ENCODE measurements at places on chromosomes 16 and 17.

- no peak for DNase-seq
These were observed 99.1 kb downstream of the MYH11 start for GRCh38 chr16:15757630-15758251.

DNA sequence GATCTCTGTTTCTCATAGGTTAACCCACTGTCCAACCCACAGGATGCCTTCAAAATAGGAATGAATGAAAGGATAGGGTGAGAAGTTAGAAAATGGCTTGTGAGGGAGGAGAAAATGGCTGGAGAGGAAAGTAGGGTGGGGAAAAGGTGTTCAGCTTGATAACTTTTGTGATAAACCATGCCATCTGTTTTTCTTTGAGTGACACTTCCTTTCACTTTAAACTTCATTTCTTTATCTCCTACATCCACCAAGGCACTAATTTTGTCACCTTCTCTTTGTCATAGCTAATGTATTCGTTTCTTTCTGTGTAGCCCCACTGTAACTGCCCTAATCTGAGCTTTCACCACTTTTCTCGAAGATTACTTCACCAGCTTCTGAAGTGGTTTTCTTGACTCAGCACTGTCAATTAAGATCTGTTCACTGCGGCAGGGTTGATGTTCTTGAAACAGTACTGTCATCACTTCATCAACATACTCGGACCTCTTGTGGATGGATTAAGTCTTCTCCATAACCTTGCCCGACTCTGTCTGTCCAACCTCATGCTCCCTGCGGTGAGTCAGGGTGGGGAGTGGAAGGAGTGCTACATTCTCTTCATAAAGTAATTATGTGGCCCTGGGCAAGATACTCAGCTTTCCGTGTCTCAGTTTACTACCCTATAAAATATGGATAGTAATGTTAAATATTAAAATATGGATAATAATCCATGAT, 5.5 kb upstream of the KRT10 start:
- DNase-seq = no peak

DNA sequence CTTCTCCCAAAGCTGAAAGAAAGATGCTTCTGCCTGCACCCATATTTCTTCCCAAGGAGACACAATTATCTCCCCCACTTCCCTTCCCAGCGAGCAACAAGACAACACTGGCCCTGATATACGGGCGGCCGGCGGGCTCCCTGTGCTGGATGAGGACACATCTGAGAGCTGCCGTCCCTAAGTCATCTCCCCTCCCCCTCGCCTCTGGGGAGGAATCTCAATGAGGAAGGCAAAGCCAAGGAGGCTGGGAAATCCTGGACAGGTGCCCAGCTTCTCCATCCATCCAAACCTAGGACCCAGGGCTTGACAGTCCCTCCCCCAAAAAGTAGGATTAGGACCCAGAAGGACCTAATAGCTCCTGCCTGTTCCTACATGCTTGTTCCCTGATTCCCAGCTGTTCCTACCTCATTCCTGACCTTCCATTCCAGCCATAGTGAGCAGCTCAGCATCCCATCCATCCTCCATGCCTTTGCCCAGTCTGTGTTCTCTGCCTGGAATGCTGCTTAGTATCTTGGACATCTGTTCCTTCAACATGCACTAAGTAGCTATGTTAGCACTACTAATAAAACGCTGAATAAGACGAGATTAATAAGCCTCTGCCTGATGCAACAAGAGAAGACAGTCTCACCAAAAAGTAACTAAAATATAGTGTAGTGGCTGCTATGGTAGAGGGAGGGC, 167.9 kb downstream of the CCT6B start:
- no peak for DNase-seq

DNA sequence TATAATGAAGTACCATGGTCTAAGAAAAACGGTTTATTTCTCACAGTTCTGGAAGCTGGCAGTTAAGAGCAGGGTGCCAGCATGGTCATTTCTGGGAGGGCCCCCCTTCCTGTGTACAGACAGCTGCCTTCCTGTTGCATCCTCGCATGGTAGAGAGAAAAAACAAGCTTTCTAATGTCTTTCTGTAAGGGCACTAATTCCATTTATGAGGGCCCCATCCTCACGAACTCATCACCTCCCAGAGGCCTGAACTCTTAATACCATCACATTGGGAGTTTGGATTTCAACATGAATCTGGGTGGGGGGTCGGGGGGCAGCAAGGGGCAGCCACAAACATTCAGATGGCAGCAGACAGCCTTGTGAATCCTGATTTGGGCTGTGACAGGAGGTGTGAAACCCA, 149.7 kb downstream of the CCDC182 start:
- no peak for DNase-seq

DNA sequence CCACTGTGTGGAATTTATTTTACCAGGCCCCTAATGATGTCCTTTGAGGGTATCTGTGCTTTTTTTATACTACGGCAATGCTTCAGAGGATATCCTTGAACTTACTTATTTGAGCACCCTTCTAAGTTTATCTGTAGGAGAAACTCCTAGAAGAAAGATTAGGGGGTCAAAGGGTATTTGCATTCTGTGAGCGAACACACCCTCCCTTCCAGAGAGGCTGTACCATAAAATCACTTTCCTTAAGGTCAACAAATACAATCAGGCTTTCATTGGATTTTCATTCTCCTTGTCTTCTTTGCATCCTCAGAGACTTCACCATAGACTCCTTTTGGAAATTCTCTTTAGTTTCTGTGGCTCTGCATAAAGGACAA, 4.7 kb upstream of the C1QTNF1 start:
- no peak for DNase-seq

DNA sequence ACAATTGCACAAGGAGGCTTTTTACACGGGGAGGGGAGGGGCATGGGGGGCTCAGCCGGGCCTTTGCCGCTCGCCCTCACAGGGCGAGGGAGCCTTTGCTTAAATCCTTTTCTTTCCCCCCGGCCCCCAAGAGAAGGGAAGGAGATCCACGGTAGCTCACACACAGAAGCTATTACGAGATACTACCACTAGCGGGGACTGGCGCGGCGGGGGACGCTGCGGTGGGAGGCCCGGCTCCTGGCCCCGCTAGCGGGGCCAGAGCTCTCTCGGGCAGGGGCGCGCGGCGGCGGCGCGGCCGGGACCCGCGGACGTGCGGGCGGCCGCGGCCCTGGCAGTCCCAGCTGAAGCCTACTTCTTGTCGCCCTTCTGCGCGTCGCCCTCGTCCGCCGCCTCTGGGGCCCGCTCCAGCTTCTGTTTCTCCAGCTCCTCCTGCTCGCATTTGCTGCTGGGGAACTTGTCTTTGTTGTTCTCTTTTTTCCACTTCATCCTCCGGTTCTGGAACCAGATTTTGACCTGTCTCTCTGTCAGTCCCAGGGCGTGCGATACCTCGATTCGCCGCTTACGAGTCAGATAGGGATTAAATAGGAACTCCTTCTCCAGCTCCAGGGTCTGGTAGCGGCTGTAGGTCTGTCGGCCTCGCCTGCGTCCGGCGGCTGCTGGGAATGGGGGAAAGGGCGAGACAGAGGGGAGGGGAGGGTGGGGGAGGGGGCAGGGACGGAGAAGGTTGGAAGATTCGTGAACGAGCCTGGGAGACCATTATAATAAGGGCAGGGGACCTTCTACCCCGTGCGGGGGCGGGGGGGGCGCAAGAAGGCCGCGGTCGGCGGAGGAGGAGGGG, 2.0 kb downstream of the HOXB8 start:
- DNase-seq = no peak

GRCh38 chr17:8041249-8041928, 2.5 kb downstream of the ALOX15B start:
- DNase-seq = peak; percentile 75

DNA sequence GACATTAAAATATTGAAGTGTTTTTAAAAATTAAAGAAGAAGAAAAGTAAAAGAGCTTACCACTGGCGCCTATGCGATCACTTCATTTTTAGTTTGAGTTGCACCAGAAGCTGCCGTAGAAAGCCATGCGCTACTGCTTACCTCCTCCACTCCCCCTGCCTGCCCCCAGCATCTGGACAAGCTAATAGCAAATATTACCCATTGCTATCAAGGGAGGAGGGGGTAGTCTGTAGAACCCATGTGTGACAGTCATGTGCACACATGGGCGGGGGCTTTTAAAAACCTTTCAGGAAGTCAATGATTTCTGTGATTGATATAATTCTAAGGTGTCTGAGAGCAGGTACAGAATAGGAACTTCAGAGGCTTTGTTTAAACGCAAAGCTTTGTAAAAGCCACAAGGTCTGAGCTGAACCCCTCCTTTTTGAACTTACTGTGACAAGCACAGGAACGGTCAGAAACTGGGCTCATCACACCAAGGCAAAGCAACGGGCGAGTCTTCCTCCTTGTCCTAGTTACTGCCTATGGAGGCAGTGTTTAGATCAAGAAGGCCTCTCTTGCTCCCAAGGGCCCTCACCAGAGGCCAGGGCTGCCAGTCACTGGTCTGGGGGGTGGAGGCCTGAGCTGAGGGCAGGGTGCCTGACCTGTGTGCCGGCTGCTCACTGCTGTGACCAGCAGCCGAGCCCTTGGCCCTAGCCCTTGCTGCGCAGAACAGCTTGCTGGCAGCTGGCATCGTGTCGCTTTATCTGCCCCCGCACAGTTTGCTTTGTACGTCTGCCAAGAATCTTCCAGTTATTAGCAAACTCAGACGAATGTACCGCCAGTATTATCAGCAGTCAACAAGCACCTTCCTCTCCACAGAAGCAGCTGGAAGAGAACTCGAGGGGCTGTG, 15.0 kb downstream of the GINS2 start:
- peak; percentile 4 for DNase-seq

DNA sequence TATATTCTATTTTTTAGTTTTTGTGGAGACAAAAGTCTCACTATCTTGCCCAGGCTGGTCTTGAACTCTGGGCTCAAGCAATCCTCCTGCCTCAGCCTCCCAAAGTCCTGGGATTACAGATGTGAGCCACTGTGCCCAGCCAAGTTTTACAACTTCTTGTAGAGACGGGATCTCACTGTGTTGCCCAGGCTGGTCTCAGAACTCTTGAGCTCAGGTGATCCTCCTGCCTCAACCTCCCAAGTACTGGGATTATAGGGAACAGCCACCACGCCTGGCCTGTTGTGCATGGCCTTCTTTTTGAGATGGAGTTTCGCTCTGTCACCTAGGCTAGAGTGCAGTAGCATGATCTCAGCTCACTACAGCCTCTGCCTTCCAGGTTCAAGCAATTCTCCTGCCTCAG, 6.2 kb upstream of the CENPT start:
- DNase-seq = no peak

- no peak for DNase-seq
These were observed 108.7 kb downstream of the SMG6 start for GRCh38 chr17:2194889-2195335.

GRCh38 chr16:69839240-69839688, 77.1 kb downstream of the WWP2 start:
- DNase-seq = no peak

DNA sequence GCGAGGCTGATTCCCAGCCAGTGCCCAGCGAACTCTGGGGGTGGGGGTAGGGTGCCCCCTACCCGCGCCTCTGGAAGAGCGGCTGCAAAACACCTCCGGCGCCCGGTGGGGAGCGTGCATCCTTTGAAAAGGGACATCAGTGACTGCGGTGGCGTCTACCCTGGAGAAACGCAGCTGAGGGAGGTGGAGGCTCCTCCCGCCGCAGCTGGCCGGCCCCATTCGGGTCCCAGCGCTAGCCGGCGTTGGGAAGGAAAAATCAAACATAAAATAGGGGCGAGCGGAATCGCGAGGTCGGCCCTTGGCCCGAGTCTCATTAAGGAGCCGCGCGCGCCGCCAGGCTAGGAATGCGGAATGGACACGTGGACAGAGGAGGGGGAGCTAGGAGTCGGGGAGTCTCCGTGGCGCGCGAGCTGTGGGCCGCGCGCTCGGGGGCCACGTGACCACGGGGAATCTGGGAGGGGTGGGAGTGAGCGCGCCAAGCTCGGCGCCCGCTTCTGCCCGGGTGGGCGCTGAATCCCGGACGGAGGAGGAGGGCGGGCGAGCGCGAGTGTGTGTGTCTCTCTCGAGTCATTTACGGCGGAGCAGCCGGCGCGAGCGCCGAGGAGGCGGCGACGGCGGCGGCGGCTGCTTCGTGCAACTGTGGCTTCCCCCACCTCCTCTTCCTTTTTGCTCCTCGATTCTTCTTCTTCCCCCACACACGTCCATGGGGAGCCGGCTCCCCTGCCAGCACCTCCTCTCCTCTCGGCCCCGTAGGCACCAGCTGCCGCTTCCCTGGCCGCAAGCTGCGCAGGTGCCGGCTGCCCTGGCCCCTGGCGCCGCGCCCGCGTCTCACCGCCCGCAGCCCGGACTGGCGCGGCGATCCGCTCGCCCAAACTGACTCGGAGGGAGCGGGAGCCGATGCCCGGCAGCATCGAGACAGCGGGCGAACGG, at the start of gene TMEM132E:
TMEM132E (plus strand) TSS at position 566 of the 930 bp plus-strand sequence. CDS start 1,495 bp downstream, outside the sequence.
- DNase-seq = peak; percentile 4

DNA sequence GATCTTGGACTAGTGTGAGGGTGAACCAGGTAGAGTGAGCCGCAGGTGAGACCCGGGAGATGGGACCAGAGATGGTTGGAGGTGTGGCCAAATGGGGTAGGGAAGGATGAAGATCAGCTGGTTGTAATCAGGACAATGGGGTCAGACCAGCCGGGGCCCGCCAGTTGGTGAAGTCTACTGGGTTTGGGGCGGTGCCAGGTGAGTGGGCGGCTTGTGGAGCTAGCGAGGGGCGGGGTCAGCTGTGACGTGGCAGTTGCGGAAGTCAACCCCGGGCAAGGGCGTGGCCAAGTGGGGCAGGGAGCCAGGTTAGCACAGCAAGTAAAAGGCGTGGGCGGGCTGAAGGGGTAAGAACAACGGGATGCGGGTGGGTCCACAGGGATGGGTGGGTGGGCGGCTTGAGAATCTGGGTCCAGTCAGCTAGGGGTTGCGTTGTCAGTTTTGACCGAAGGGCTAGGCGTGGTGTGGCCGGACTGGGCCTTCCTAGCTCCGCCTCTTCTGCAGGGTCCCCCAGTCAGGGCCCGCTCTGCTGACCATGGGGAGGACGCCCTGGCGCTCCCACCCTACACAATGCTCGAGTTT, 25.5 kb upstream of the ALKBH5 start:
- peak; percentile 85 for DNase-seq

DNA sequence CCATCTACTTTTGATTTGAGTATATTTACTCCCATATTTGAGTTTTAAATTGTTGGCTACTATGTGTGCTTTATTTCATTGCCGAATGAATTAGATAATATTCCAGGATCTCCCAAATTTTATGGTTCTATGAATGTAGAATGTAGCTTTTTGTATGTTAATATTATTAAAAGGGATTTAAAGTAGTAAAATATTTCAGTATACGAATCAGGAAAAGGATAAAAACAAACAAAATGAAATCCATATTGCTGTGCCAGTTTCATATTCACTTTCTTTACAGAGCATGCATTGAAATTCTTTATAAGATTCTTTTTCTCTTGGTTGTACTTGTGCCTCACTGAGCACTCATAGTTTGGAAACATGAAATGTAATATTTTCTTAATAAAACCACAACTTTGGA, 155.1 kb downstream of the CHD9 start:
- DNase-seq = no peak

- DNase-seq = no peak
These were observed 51.2 kb upstream of the TOB1 start for GRCh38 chr17:50917418-50917743.

GRCh38 chr17:66175892-66176291, 16.0 kb downstream of the CEP112 start:
- no peak for DNase-seq

- no peak for DNase-seq
These were observed 189.0 kb downstream of the ZFHX3 start for GRCh38 chr16:72858665-72859493.

GRCh38 chr17:63945784-63946439, 13.8 kb upstream of the CD79B start:
- no peak for DNase-seq

- DNase-seq = no peak
These were observed 28.6 kb downstream of the RAI1 start for GRCh38 chr17:17709815-17710321.

Data from AG10803 (cell line).